ENCODE measurements at places on chromosomes 7 and 10.
A peak's percentile ranks its signal among the peaks of the same experiment; 100 is the strongest.

DNA sequence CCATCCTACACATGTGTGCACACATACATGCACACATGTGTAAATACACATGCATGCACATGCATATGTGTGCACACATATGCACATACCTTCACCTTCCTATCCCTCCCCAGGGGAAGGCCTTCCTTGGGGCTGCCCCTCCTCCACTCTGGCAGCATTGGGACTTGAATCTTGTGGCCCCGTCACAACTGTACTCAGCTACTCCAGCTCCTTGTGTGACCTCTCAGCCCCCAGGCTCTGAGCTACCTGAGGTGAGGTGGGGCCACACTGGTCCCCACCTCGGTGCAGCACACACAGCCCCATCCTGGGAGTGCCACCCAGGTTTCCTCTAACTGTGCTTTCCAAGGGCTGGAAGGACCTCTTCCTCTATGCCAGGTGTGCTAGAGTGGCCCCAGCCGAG, 116.0 kb downstream of the LHPP start:
- DNase-seq: no peak

DNA sequence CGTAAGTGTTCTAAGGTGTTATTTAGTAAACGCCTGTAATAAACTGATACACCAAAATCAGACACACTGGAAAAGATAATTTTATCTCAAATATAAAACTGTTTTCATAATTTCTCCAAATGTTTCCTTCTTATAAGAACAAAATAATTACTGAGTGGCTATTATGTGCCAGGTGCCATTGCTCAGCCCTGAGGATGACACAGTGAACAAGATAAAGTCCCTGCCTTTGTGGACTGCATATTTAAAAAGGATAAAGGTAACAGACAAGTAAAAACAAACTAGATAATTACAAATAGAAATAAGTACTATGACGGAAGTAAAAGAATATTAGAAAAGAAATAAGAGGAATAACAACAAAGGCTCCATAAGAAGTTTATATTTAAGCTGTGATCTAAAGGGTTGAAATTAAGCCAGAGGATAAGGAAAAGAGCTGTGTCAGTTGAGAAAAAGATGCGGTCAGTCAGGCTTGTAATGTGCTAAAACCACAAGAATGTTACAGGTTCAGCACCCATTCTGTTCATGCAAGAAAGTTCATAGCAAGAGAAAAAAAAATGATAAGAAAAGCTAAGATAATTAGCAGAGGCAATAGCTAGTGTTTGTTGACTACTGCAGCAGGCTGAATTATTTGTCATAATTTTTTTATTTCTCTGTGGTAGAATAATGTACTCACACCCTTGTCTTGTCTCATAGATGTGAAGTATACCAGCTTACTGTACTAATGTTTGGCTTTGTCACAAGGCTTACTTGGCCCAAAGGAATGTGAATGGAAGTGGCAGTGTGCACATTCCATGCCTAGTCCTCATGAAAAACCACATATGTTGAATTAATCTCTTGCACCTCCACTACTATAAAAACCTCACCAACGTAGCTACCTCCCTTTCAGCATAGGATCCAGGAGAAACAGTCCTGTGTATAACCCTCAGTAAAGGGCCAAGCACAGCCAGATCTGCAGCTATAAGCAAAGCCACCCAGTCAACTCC, 75.1 kb downstream of the CRPPA start:
- DNase-seq: peak; percentile 13

DNA sequence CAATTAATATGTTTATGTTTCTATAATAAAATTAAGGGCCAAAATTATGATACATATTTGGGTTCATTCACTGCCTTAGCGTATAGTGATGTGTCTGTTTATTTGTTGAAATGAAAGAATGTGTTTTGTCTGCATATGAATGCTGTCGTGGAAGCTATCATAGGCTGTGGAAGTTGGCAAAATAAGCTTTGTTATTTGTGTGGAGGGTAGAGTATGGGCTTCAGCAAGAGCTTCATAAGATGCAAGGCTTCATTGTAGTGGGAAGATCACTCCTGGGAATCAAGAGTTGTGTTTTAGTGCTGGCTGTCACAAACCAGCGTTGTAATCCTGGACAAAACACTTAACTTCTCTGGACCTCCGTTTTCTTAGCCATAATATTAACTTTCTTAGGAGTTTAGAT, 2.5 kb downstream of the SLK start:
- DNase-seq: no peak

- no peak for DNase-seq
Measured at GRCh38 chr10:101968940-101969321, 87.0 kb downstream of the ARMH3 start.

DNA sequence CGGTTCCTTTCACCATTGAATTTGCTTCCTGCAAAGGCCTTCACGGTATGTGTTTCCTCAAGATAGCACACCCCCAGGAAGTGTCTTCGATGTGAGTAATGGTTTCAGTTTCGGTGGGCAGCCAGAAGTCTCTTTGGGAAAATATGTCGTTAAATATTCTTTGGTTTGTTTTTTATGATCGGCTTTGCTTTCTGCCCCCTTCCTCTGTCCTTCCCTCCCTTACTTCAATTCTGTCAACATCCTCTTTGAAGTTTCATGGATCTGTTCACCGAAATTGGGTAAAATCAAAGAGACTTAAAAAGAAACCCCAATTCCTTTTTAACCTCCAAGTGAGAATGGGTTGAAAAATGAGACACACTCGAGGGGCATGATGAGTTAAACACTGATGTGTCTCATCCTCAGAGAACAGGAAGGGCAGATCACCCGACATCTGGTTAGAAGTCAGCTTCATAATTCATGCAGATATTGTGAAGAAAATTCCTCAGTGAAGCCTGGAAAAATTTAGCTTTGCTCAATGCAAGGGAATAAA, 170.8 kb upstream of the HABP2 start:
- DNase-seq: peak; percentile 42

DNA sequence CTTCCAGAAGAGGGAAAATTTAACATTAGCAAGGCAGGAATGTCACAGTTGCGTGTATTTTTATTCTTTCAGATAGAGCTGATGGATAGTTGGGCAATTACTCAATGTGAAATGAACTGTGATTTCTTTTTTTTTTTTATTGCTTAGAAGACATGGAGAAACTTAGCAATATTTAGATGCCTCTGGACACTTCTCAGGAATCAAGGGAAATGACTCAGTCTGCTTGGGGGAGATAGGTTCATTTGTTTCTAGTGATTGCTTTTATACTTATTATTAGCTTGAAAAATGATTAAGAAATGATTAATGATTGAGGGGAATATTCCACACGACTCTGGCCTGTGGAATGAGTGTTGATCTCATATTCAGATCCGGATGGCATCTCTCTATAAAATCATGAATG, 33.1 kb upstream of the TBX20 start:
- no peak for DNase-seq

GRCh38 chr7:36652431-36652830, 71.9 kb downstream of the AOAH start:
- DNase-seq: no peak
